ENCODE measurements at places on chromosomes 3 and 15.

DNA sequence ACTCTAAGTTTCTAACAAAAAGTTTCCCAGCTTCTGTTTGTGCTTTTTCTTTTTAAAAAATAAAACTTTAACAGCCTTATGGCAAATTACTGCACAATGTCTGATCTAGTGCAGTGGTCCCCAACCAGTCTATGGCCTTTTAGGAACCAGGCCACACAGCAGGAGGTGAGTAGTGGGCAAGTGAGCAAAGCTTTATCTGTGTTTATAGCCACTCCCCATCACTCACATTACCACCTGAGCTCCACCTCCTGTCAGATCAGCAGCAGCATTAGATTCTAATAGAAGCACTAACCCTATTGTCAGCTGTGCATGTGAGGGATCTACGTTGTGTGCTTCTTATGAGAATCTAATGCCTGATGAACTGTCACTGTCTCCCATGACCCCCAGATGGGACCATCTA, 5.6 kb downstream of the MKRN2 start:
- no peak for DNase-seq

DNA sequence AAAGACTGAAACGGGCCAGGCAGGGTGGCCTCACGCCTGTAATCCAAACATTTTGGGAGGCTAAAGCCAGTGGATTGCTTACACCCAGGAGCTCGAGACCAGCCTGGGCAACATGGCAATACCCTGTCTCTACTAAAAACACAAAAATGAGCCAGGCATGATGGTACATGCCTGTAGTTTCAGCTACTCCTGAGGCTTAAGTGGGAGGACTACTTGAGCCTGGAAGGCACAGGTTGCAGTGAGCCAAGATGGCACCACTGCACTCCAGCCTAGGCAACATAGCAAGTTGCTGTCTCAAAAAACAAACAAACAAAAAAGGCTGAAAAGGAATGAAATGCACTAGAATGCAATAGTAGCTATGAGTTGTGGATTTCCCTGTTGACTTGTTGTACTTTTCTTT, 94.7 kb downstream of the STAG1 start:
- no peak for DNase-seq

DNA sequence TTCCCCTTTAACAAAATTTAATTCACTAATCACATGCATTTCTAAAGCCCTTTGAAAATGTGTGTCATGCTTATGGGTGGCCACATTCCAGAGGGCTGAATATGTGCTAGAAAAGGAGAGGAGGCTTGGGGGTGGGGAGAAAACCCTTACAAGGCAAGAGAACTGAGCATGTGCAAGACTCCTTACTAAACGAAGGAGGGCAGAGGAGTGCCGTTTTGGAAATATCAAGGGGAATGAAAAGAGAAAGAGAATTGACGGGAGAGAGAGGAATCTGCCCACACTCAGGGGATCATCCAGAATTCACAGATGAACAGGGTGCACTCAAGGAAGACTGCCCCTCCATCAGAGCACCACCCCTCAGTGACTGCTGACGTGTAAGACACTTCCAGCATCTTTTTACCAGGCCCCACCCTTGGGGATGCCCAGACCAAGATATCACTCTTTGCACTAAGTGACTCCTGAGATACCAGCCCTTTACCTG, 37.9 kb upstream of the TSC22D2 start:
- peak; percentile 72 for DNase-seq

DNA sequence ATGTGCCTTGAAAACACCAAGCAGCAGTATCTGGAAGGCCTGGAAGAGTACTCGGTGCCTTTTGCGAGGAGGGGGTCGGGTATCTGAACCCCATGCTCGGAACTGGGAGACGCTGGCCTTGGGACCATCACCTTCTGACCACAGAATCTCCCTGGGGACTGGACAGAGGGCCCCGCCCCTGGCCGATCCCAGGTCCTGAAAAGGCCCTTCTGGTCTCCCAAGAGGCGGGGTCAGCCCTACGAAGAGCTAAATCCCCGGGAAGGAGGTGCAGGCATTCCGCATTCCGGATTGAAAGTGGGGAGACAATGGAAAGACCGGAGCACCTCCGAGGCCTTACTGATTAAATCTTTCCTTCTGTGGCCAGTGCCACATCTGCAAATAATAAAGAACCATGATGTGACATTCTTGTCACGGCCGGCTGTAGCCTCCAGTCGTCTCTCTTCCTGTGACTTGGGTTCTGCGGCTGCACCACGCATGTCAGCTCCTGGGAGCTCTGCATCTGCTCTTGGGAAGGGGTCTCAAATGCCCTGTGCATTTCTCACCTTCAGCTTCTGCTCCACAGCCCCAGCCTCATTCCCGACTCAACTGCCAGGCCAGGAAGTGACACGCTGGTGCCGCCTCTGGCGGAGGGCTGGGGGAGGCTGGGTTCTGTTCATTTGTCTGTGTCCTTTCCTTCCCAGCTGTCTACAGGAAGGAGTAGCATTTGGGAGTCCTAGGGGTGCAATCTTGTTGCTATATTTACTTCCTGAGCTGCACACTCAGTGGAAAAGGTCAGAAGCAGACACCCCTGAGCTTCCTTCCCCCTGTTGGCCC, 173.5 kb downstream of the KLF13 start:
- no peak for DNase-seq

- DNase-seq, result no peak
Measured at GRCh38 chr3:49556500-49557275, 2.4 kb downstream of the BSN start.

DNA sequence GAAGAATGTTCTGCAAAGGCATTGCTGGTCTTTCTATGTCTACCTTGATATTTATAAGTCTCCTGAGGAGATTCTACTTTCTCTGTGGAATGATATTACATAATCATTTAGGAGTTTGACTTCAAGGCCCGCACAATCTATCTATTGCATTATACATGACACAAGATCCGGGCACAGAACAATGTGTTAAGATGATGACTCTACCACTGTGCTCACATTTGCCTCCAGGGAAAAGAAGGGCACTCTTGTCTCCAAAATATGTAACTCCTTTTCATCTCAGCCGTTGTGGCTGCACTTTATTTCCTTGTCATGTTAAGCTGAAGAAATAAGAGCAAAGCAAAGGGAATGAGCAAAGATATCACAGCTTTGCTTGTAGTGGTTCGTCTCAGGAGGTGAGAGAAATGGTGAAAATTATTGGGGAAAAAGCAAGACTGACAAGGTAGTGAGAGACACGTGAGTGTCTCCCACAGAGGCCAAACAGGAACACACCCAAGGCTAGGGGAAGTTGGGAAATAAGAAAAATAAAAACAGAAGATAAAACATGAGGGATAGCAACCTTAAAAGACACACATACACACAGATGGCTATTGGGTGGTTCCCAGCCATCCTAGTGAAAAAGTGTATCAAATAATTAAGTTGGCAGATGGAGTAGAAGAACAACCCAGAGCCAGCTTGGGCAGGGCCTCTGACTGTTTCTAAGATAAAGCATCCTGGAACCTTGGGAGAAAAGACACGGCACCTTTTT, 184.3 kb downstream of the P3H2 start:
- DNase-seq, result no peak

DNA sequence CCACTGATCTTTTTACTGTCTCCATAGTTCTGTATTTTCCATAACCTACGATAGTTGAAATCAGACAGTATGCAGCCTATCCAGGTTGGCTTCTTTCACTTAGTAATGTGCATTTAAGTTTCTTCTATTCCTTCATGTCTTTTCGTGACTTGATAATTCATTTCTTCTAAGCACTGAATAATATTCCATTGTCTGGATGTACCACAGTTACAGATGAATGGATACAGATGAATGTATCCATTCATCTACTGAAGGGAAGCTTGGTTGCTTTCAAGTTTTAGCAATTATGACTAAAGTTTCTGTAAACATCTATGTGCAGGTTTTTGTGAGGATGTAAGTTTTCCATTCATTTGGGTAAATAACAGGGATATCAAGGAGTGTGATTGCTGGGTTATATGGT, 124.8 kb downstream of the NSUN3 start:
- no peak for DNase-seq

DNA sequence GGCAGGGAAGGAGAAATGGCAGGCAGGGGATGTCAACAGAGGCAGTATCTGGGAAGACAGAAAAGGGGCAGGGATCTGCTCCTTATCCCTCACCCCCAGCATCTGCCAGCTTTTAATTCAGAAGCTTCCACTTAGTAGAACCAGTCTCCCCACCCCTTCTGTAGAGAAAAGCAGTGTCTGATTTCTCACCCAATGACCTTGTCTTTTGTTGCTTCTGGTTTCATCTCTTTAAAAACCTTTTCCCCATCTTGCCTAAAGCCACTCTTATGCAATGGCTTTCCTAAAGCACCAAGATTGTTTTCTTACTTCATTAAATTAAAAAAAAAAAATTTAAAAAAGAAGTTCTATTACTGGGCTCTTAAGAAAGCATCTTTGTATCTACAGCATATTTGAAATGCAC, 27.8 kb downstream of the ARHGEF3 start:
- no peak for DNase-seq

DNA sequence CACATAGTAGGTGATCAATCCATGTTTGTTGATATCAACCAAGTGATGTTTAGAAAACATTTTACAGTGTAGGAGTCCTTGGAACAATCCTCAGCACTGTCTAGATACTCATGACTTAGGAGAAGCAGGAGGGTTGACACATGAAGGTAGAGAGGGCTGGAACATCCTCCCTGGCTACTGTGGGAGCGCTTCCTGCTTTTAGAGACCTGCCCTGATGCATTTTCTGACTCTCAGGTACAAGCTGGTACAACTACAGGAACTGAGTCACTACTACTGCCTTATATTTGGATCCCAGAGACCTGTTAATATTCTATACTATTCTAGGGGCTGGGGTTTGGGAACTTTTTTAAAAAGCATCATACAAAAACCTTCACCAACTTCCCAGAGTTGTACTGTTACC, 20.1 kb downstream of the GPR156 start:
- no peak for DNase-seq

- peak; percentile 39 for DNase-seq
Measured at GRCh38 chr3:109023656-109024254, 70.1 kb upstream of the GUCA1C start.

DNA sequence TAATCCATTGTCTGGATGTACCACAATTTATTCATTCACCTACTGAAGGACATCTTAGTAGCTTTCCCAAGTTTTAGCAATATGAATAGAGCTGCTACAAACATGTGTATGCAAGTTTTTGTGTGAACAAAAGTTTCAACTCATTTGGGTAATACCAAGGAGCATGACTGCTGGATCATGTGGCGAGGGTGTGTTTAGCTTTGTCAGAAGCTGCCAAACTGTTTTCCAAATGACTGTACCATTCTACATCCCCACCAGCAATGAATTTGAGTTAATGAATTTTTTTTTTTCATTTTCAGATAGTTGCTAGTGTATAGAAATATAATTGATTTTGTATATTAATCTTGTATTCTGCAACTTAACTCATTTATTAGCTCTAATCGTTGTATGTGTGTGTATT, 20.0 kb upstream of the ELP6 start:
- DNase-seq, result no peak

DNA sequence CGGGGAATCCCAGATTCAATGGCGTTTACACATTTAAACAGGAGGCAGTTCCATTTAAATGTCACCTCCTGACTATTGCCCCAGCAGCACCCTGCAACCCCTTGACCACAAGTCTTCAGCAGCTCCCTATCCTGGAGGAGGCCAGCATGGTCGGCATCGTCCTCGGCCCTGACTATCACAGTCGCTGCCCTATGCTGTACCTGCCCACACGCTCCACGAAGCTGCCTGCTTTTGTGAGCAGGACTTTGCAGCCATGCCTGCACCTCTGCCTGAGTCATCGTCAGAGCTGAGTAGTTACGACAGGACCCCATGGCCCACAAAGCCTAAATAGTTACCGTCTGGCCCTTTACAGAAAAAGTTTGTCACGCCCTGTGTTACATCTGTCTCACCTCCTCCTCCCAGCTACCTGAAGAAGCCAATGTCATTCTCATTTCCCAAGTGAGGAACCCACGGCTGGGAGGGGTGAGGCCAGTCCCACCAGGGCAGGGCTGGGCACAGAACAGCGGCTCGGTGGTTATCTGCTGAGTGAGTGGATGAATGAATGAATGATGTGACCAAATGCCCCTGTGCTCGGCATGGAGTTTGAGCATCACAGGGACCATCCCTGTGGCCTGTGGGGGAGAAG, 47.8 kb upstream of the IQSEC1 start:
- DNase-seq, result no peak

GRCh38 chr3:11651900-11652299, 8.2 kb upstream of the VGLL4 start:
- no peak for DNase-seq

DNA sequence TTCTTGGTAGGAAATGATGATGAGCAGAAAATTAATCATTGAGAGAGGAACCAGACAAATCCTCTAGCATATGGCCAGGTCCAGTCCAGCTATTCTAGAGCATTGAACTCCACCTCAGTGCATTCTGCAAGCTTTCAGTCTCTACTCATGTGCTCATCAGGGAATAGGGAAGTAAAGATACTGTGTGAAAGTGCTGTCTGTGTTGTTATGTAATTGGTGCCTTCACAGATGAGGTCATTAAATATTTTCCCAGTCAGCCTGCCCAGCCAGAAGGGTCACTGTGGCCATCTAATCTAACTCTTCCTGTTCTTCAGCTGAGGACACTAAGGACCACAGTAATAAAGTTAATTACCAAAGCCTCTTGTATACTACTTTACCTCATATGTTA, 28.2 kb downstream of the C3orf62 start:
- no peak for DNase-seq

DNA sequence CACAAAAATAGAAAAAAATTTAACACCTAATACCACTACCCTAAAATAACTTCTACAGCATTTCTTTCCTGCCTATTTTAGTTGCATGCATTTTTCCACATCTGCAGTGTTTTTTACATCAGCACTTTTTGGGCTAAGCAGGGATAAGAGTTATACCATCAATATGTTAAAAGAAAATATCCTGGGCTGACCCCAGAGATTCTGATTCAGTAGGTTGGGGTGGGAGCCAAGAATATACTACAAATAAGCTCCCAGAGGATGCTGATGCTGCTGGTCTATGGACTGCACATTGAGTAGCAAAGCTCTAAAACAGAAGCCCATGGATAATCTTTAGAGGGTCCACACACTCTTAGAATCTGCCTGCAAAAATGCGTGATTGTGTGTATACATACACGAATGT, 14.8 kb downstream of the FYCO1 start:
- DNase-seq, result no peak

GRCh38 chr3:77459926-77460325, 420.0 kb downstream of the ROBO2 start:
- DNase-seq, result no peak

DNA sequence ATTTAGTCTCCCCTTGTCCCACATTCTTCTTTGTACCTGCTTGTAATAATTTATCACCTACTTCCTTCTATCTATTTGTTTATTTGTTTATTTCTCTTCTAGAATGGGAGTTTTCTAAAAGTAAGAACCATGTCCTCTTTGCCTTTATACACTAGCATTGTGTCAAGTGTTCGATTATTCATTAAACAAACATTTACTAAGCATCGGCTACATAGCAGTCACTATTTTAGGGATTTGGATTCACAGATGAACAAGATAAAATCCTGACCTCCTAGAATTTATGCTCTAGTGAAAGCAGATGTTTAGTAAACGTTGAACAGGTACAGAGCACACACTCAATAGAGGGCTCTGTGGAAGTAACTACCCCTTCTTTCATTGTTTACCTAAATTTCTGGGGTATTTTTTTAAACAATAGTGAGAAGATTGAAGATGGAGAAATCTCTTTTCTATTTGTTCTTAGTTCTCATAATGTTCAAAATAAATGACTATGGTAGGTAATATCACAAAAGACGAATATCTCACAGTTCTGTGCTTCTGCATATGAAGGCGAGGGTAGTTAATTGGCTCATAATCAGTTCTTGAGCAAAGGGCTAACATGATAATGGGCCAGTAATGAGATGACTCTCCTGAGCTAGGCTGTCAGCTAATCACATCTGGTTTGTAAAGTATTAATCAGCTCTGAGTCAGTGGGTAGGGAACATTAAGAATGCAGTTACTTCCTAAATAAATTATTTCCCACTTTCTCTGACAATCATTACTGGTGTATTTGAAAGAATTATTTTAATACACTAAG, 111.9 kb downstream of the SLC9A9 start:
- no peak for DNase-seq
